Omental fat pad (tissue), 4 donors: ENCODE measurements at places on chromosomes 12 and 14.
A peak's percentile ranks its signal among the peaks of the same experiment; 100 is the strongest.

DNA sequence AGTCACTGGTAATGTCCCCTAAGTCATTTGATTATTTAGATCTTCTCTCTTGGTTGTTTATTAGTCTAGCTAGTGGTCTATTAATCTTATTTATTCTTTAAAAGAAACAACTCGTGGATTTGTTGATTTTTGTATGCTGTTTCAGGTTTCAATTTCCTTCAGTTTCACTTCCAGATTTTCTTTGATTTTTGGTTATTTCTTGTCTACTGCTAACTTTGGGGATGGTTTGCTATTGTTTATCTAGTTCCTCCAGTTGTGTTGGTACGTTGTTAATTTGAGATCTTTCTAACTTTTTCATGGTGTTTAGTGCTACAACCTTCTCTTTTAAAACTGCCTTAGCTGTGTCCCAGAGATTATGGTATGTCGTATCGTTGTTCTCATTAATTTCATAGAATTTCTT lies 18.5 kb upstream of the CD69 start:
- no peak for DNase-seq

DNA sequence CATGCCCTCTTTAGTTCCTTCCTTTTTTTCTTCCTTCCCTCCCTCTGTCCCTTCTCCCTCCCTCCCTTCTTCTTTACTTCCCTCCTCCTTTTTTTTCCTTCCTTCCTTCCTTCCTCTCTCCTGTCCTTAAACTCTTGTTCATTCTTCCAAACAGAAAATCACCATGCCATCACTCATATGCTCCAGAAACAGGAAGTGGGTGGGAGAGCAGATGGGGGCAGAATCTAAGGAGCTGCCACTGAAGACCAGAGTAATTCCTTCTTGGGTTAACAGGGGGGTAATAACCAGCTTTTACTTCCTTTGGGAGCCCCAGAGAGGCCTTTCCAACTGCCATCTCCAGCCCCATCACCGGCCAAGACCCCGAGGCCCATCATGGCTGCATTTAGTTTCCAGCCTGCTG lies 51.2 kb downstream of the SVOP start:
- no peak for DNase-seq

DNA sequence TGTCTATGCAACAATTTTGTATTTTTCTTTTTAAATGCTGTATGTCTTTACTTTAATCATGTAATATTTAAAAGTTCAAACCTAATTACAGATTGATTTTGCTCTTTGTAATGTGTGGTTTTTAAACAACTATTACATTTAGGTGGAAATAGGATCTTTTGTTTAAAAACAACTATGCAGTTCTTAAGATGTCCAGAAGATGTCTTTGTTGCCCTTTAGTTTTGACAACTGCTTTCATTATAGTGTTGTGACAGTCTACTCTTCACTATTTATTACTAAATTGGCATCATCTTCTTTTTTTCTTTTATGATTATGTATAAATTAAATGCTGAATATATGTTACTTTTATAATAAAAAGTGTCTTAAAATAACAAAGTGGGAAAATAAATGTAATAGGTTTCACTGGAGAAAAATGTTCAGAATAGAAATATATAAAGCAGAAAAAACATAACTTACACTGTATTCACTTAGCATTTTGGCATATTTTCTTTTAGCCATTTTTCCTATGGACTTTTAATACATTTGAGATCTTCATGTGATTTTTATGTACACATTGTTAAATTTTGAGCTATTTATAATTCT lies 27.1 kb upstream of the PCNX4 start:
- DNase-seq, result no peak

DNA sequence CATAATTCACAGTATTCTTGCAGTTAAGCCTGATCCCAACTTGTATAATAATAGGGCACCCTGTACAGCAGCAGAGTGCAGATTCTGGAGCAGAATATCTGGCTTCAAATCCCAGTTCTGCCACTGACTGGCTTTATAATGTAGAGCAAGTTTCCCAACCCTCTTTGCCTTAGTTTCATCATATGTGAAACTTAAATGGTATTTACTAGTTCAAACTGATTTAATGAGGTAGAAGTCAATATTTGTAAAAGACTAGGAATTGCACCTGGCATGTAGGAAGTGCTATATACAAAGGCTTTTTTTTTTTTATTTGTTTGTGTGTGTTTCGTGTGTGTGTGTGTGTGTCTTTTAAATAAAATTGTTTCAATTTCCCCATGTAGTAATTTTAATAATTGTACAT lies 125.9 kb downstream of the CCER1 start:
- no peak for DNase-seq

DNA sequence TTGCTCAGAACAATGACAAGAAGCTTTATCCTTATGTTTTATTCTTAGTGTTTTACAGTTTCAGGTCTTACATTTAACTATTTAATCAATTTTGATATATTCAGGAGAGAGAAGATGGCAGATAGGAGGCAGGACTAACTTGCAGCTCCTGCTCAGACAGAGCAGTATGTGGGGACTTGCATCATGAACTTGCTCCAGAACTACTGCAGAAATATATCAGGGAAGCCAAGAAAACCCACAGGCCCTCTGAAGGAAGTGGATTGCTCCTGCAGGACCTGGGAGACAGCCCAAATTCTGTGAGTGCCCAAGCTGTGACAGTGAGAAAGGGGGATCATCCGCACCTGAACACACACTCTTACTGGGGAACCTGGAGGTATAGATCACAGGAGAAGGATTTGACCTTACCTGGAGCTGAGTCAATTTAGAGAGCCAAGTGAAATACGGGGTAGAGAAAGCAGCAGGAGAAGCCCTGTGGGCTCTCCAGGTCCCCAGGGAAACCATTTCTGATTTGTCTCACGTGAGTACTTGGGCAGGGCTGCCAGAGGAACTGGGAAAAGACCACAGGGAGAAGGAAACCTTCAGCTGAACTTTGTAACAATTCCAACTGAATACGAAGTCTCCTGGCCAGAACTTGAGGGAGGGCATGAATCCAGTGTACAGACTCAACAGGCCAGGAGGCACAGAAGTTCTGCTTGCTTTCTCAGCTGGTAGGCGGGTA lies 28.9 kb upstream of the TSPAN8 start:
- no peak for DNase-seq

- DNase-seq, result no peak
Measured at GRCh38 chr12:100798286-100799160, 3.9 kb downstream of the ANO4 start.

GRCh38 chr14:95207475-95208233 lies 50.3 kb upstream of the DICER1 start:
- no peak for DNase-seq

DNA sequence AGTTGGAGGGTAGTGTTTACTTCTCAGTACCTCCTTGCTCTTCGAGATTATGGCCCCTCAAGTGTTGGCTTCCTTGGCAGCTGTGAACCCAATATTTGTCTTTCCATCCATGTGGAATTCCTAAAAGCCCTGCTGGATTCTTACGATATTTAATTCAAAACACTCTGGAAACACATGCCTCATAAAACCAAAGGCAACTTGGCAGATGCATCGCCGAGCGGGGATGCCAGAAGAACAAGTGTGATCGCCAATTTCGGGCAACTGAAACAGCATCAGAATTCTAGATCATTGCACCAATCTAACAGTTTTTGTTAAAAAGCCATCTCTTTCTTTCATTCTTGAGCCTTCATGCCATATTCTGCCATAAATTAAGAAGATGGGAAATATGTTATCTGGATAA lies 934.4 kb downstream of the AACS start:
- no peak for DNase-seq

GRCh38 chr12:15581006-15581405 lies 208.2 kb downstream of the EPS8 start:
- no peak for DNase-seq

GRCh38 chr12:91980389-91980821 lies 165.2 kb downstream of the BTG1 start:
- DNase-seq, result no peak

DNA sequence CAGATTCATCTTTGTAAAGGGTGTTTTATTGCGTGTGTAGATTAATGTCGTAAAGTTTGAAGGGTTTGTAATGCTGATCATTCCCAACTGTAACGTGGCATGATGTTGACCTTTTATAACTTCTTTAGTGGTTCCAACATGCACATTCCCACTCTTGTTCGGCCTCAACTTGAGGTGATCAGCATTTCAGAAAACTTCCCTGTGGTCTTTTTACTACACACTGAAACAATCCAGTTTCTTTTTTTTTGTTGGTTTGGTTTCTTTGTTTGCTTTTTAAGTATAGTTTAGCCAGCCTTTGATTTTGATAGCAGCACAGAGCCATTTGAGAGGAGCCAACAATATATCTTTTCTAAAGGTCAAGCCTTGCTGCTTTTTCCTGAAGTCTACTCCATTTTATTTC lies 22.8 kb downstream of the UTP20 start:
- no peak for DNase-seq

GRCh38 chr14:50061664-50062437 lies 54.5 kb downstream of the VCPKMT start:
- DNase-seq, result no peak

- no peak for DNase-seq
Measured at GRCh38 chr12:26214121-26214520, 18.7 kb downstream of the SSPN start.

GRCh38 chr12:19248929-19249602 lies 119.5 kb downstream of the PLEKHA5 start:
- no peak for DNase-seq

- DNase-seq, result no peak
Measured at GRCh38 chr14:34536951-34537676, 2.4 kb downstream of the EAPP start.

DNA sequence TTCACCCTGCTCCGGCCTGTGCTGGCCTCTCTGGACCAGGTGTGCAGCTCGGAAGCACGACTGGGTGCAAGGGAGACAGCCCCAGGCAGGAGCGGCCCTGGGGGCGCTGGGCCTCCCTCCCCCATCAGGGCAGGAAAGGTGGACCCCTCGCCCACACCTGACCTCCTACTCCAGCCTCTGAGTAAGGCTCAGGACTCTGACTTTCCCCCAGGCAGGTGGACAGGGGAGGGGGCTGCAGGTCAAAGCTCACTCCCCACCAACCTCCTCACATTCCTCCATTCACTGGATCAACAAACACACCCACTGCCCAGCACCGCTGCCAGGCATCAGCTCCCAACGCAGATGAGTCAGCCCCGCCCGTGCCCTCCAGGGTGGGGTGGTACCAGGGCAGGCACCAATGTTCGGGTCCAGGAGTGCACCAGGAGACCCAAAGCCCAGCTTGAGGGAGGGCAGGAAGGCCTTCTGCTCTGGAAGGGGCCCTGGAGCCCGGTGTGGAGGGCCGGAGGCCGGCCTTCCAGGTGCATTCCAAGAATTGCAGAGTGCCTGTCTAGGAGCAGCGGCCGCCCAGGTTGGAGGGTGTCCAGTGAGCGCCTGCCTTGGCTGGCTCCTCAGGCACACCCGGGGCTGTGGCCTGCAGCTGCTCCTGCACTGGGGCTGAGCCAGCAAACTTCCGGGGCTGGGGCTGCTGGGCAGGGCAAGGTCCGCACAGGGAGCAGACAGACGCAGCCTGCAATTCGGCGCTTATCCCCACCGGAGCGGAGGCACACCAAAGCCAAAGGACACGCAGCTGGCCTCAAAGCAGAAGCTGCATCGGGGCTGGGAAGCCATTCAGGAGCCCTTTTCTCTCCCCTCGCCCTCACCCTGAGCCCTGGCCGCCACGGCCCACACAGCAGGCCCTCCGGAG lies 1.6 kb upstream of the INF2 start:
- DNase-seq, result no peak

DNA sequence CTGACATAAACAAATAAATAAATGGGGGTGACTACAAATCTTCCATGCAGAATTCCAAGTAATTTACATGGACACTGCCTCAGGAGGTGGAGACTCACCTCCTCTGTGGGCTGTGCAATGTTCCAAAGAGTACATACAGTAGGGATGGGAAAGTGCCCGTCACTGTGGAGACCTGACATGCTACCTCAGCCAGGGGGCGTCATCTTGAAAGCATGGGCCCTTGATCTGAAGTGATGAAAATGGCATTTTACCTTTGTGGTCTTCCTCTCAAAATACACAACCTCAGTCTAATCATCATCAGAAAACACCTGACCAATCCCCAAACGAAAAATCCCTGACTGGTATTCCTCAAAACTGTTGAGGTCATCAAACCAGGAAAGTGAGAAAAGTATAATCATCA lies 48.4 kb downstream of the ANAPC7 start:
- DNase-seq, result no peak

GRCh38 chr12:128326406-128326805 lies 59.4 kb downstream of the TMEM132C start:
- DNase-seq, result no peak

GRCh38 chr12:91400271-91400670 lies 217.7 kb upstream of the DCN start:
- no peak for DNase-seq

- peak; percentile 12 for DNase-seq
Measured at GRCh38 chr14:101195309-101195901, 291.9 kb upstream of the RTL1 start.

DNA sequence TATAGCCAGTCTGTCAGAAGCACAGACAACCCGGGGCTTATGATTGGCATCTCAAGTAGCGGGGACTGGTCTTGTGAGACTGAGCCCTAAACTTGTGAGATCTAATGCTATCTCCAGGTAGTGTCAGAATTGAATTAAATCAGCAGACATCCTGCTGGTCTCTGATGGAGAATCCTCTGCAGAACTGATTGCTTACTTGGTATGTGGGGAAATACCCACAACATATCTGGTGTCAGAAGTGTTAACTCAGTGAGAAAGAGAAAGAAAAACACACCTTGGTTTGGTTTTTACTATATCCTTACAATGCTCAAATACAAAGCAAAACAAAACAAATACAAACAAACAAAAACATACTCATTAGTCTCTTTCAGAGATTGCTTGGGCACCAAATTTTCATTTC lies 10.0 kb downstream of the SEL1L start:
- DNase-seq, result no peak

DNA sequence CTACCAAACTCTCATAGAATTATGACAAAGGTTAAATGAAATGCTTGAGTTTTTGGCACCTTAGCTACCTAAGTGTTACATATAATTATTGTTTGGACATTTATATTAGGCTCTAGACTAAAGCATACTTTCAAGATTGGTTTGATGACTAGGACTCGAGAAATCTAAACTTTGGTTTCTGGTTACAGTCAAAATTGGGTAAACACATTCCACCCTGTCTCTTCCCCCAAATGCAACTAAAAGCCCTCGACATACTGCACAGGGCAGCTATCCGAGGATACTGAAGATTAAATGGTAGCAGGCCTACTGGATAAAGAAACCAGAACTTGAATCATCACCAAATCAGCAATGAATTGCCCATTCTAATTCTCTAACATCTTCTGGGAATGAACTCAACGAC lies 369.1 kb downstream of the PRKD1 start:
- no peak for DNase-seq

- no peak for DNase-seq
Measured at GRCh38 chr14:55309761-55310365, 38.6 kb downstream of the FBXO34 start.

DNA sequence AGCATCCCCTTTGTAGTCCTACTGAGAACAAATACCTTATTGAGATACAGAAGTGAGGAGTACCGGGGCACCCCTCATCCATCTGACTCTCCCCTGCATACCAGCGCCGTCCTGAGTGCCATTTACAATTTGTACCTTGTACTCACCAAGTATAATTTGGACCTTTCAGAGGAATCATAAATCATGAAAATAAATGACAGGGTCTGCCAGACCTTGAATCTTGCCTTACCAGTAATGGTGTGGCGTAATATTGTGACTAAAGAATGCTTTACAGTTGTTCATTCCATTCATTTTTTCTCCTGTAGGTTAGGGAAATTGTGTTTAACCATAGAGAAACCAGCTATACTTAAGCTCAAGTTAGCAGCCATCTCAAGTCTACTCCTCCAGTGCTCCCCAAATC lies 243.7 kb upstream of the RGS6 start:
- DNase-seq, result no peak
